ENCODE measurements at places on chromosomes 16 and 17.
A peak's percentile ranks its signal among the peaks of the same experiment; 100 is the strongest.

GRCh38 chr16:18041864-18042834 is 294.4 kb downstream of the NPIPA8 start:
- no peak for DNase-seq

- no peak for DNase-seq
Measured at GRCh38 chr16:75948441-75948840, 222.2 kb upstream of the CPHXL start.

GRCh38 chr16:23690771-23691482 is 12.2 kb downstream of the PLK1 start:
- DNase-seq, result no peak

DNA sequence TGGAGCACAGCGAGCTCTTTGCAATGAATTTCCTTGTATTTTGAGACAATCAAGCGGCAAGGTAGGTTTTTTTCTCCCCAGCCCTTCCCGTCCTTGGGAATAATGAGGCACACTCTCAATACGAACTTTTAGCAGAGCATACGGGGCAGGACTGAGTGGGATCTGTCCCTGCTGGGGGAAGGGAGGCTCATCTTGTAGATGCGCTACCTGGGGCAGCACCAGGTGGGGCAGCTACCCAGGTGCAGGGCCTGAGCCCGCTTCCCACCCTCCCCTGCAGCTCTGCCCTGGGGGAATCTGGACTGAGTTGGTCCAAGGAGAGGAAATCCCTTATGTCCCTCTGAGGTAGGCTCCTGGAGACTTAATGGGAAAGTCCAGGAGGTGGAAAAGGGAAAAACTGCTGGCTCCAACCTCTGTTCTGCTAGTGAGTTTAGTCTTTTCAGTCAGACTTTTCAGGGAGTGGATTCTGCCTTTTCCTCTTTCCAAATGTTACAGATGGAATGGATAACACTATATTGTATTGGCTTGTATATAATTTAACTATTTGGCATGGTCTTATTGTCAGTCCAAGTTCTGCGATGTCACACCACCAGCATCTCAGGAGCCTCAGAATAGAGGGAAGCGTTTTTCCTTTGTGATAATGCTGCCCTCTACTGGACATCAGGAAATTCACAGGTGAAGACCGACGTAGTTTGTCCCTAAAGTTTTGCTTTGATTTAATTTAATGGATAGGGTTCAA is 9.6 kb upstream of the CES1 start:
- no peak for DNase-seq

- no peak for DNase-seq
Measured at GRCh38 chr16:84568066-84568465, 49.8 kb downstream of the COTL1 start.

DNA sequence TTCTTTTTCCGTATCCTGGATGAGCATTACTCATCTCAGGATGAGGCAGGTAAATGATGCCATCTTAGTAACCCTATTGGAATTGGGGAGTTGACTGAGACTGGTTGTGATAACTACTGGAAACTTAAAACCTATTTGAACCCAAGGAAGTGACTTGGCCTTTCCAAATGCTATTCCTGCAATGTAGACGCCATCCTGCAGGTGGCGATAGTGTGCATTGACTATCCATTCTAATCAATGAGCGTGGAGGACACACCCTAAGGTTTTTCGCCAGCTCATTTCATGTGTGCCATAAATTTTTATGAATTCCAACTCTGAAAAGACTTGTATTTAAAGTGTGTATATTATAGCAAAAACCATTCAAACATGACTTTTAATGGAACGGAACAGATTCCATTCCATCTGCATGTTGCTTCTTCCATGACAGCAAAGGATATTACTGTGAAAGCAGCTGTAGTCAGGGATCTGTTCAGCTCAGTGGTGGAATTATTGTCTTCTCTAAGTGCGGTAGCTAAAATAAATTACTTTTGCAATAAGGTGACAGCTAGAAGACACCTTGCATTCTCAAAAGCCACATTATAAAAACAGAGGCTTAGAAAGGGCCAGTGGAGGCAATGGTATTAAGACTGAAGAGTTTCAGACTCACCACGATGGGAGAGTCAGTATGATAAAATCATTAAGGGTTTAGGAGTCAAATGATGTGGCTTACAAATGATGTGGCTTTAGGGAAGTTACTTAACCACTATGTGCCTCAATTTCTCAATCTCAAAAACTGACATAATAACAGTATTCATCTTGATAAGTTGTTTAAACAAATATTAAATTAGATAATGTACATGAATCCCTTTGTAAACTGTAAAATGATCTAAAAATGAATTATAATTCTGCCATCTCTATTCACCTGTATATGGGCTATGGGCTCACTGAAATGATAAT is 55.5 kb downstream of the SYT17 start:
- peak; percentile 22 for DNase-seq

DNA sequence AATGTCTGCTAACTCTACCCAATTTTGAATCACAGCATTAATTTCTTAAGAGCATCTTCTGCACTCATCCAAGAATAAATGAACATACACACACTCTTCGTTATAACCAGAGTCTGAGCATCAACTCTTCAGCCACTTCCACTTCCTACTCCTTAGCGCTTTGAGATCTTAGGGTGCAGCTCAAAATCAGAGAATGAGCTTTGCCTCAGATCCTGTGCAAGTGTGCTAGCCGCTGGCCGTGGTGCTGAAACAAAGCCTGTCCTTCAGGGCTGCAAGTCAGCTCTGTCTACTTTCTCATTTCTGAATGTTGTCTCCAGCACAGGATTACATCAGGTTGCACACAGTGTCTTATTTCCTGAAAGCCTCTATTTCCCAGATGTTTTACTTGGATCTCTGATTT is 165.4 kb downstream of the AIPL1 start:
- DNase-seq, result peak; percentile 18

DNA sequence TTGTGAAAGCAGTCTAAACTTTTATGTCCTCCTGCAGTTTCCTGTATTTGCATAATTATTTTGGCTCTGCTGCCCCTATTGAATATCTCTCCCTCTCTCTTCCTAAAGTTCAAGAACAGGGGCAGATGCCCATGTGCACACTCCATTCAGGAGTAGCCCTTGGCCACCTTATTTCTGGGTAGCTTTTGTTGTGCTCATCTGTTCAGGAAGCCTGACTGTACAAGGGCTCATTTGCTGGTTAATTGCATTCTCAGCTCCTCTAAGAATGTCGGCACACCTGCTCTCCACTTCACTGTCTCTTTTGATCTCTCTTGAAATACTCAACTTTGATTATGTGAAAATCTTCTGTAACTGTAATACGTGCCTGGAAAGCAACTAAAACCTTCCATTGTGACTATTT is 1378.8 kb upstream of the CDH8 start:
- DNase-seq, result no peak

- no peak for DNase-seq
Measured at GRCh38 chr16:70692873-70693671, 7.2 kb upstream of the MTSS2 start.

DNA sequence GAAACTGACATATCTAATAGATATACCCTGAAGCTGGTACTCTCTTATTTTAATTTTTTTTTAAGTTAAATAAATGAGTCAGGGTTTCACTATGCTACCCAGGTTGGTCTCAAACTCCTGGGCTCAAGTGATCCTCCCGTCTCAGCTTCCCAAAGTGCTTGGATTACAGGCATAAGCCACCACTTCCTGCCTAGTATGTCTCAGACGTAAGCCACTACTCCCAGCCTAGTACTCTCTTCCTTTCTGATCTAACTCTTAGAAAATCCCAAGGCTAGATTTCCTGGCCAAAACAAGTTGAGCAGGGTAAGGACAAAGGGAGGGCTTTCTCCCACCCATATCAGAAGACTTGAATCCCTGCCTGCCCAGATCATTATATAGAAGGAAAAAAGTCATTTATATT is 33.7 kb downstream of the HOXB1 start:
- no peak for DNase-seq

- no peak for DNase-seq
Measured at GRCh38 chr16:84240455-84240854, 643 bp upstream of the KCNG4 start.

- no peak for DNase-seq
Measured at GRCh38 chr16:51450909-51451308, 299.8 kb upstream of the SALL1 start.

- no peak for DNase-seq
Measured at GRCh38 chr17:61144137-61144536, 255.5 kb upstream of the TBX2 start.

DNA sequence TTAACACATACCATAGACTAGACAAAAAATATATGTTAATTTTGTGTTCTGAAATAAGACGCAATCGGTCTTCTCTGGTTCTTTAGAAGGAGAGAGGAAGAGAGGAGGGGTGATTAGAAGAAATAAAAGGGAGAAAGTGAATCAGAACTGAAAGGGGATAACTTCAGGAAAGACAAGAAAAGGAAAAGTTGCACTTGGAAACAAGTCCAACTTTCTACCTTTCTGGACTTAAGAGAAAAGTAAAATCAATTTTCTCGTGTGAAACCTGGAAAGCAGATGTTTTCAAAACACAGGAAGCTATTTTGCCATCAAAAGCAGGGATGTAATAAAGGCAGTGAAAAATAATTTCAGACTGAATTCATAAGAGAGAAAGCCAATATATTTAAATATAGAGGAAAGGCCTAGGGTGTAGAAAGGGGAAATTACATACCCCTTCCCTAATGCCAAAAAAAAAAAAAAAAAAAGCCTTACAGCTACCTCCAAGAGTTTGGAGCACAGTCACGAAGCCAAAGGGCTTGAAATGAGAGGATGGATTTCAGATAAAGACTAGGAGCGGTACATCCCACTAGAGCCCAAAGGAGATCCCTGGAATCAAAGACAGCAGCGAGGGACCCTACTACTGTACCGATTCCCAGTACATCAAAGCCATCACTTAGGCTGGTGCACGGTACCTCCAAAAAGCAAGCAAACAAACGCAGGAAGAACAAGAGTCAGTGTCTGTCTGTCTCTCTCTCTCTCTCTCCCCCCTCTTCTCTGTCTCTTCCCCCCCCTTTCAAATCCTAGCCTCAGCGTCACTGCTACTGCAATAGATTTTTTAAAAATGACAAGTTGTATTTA is 12.1 kb upstream of the ZFHX3 start:
- DNase-seq, result no peak

- DNase-seq, result no peak
Measured at GRCh38 chr16:1030473-1030901, 42.1 kb upstream of the SSTR5 start.

- no peak for DNase-seq
Measured at GRCh38 chr16:56281249-56281805, 90.0 kb downstream of the GNAO1 start.

DNA sequence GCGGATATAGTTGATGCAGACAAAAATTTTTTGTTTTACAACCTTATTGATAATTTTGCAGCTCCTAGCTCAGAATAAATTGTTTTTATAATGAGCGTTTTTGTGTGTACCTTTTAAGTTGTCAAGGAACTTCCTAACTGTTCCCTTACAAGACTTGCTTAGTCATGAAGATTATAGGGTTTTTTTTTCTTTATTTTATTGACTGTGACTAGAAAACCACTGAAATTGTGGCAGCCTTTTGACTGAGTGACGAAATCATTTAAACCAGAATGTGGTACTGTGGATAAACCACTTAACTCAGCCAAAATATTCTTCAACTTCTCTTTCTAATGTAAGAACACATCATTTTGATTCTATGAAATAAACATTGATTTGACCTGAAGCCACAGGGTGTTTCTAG is 40.8 kb upstream of the VPS4A start:
- no peak for DNase-seq

DNA sequence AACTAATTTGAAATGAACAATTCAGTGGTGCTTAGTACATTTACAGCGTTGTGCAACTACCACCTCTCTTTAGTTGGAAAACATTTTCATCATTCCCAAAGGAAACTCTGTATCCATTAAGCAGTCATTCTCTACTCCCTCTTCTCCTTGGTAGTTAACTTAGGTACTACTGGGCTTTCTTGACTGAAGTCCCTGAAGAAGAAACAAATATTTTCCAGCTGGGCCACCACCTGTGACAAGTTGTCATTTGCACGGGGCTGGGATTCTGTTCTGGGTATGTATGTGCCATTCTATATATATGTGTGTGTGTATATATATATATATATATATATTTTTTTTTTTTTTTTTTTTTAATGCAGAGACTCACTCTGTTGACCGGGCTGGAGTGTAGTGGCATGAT is 15.4 kb upstream of the RMI2 start:
- DNase-seq, result no peak

DNA sequence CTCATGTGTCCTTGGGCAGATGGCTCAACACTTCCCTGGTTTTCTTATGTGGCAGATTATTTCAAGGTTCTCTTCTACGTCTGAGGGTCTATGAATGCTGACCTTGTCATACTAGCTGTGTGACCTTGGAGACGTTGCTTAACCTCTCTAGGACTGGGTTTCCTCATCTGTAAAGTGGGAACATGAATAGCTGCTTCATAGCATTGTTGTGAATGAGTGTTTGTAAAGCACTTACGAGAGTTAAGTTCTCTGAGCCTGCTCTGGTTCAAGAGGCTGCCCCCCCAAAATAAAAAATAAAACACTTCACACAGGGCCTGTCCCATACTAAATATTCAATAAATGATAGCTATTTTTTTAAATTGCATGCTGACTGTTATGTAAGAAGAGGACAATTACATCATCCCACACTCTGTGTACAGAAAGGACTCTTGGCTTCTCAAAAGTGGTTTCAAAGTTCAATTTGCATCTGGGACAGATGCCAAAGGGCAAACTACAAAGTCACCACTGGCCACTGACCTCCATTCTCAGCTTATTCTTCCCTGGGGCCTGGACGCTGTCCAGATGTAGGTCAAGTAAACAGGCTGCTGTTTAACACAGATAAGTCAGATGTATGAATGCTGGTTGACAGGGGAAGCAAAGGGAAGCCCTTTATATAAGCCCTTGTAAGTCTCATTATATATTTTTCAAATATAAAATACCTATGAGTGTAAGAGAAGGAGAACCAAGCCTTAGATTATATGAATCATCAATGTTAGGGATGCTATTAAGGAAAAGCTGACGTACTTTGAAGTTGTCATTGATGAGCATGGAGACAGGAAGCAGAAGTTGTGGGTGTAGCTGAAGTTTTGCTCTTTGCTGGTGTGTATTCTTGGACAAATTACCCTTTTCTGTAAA is 15.4 kb upstream of the NDEL1 start:
- DNase-seq, result no peak

GRCh38 chr16:89187770-89188392 is 12.5 kb downstream of the SLC22A31 start:
- no peak for DNase-seq

Data from stimulated activated CD4-positive, alpha-beta T cell treated with anti-CD3 and anti-CD28 coated beads, Interleukin-12 subunit alpha, Interleukin-12 subunit beta, amount 100 ng/mL, for 4 hours (primary cell).